ENCODE measurements at places on chromosomes 5 and 9.

DNA sequence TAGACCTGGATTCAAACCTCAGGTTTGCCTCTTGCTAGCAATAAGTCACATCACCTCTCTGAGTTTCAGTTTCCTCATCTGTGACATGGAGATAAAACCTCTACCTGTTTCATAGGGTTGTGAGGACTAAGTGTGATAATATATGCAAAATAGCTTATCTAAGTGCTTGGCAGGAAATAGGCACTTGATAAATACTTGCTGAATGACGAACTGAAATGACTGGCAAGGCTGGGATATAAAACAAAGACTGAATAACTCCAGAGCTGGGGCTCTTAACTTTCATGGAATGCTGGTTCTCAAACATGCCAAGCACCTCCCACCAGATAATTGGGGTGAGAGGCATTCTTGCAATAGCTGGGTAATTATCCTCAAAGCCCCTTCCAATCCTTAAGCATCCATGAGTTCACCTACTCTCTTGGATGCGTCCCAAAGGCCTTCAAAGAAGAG is 87.6 kb downstream of the ADRB2 start:
- no peak for ATAC-seq

- ATAC-seq = no peak
Measured at GRCh38 chr5:15510092-15510491, 10.1 kb downstream of the FBXL7 start.

- no peak for ATAC-seq
Measured at GRCh38 chr5:140073296-140073695, 30.2 kb upstream of the NRG2 start.

- no peak for ATAC-seq
Measured at GRCh38 chr5:175894271-175894670, 22.9 kb downstream of the CPLX2 start.

- no peak for ATAC-seq
Measured at GRCh38 chr9:341634-342421, 127.2 kb downstream of the DOCK8 start.
